Osteocyte (in vitro differentiated cells): ENCODE measurements at places on chromosomes 16 and 17. TPM values are rescaled to one million over a fixed set of nuclear protein-coding genes. Genes with fewer than 3 reads are reported as not detected.
A peak's percentile ranks its signal among the peaks of the same experiment; 100 is the strongest.

GRCh38 chr17:49971199-49971847, 2.3 kb downstream of the DLX4 start:
- H3K4me3 ChIP-seq = peak overlapping the region; percentile 48
- peaks cover 90% of the 10 kb centered on the region for H3K27me3 ChIP-seq
- H3K4me1 ChIP-seq = peaks cover 26% of the 10 kb centered on the region
- DNase-seq = no peak
- no peaks in the 10 kb centered on the region for H3K36me3 ChIP-seq

GRCh38 chr16:86287664-86288201, 222.6 kb upstream of the FOXF1 start:
- peak; percentile 54 for DNase-seq
- H3K36me3 ChIP-seq = no peaks in the 10 kb centered on the region
- no peak overlapping the region for H3K27ac ChIP-seq
- H3K4me1 ChIP-seq = no peaks in the 10 kb centered on the region

DNA sequence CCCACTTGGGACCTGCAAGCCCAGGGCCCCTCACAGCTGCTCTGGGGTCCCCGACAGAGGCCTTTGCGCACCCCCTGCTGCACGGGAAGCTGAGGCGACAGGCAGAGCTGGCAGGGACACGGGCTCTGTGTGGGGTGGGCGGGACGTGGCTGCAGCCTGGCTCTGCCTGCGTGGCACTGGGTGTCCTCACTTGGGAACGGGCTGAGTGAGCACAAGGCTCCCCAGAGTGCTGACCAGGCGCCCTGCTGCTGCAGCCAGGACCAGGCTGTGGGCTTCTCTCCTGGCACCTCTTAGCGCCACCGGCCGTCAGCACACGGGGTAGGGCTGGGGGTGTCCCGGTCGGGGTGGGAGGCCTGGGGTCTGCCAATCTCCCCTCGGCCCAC, 6.6 kb downstream of the C1QTNF8 start:
- H3K27ac ChIP-seq = no peak overlapping the region
- H3K4me1 ChIP-seq = no peaks in the 10 kb centered on the region
- H3K36me3 ChIP-seq = no peaks in the 10 kb centered on the region
- no peak overlapping the region for H3K4me3 ChIP-seq
- H3K27me3 ChIP-seq = peaks cover 8% of the 10 kb centered on the region

- H3K4me1 ChIP-seq = peaks cover 5% of the 10 kb centered on the region
- no peaks in the 10 kb centered on the region for H3K27me3 ChIP-seq
Measured at GRCh38 chr17:28151001-28151400, 108.5 kb downstream of the NLK start.

- peak overlapping the region; percentile 12 for H3K4me3 ChIP-seq
- no peak for DNase-seq
- H3K27ac ChIP-seq = no peak overlapping the region
- peaks cover 64% of the 10 kb centered on the region for H3K27me3 ChIP-seq
- H3K36me3 ChIP-seq = no peaks in the 10 kb centered on the region
Measured at GRCh38 chr17:50562242-50563091, 2.0 kb downstream of the CACNA1G start.

DNA sequence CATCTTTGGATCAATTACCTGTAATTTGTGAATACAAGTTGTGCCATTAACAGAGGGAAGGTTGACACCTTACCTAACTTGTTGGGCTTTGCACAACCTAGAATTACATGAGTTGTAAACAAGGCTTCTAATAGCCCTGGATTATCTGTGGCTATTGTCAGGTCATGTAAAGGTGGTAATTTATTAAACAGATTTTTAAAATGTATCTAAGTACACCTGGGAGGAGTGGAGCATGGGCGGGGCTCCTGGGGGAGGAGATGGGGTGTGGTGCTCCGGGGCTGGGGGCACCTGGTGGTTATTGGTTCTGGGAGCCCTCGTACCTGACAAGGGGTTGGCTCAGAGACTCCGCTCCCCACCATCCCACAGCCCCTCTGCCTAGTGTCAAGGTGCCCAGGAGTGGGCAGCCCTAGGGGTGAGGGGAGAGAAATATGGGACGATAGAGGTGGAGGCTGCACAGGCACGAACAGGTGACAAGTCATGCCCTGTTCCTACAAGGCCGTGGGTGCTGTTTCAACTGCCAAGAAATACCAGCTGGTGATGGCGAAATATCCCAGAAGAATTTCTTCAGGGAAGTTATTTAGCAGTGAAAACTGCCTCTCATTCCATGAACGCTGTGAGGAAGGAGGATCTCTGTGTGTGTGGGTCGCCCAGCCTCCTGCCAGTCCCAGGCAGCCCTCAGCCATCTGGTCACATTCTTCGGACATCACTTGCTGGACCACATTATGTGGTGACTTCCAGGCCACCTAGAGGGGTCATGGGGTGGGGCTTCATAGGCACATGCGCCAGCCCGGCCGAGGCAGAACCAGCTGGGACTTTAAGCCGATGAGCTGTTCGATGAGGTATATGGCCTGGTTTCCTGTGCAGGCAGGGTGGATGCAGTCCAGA, 55.5 kb upstream of the IRX3 start:
- no peaks in the 10 kb centered on the region for H3K36me3 ChIP-seq
- H3K27ac ChIP-seq = no peak overlapping the region
- H3K4me1 ChIP-seq = no peaks in the 10 kb centered on the region

DNA sequence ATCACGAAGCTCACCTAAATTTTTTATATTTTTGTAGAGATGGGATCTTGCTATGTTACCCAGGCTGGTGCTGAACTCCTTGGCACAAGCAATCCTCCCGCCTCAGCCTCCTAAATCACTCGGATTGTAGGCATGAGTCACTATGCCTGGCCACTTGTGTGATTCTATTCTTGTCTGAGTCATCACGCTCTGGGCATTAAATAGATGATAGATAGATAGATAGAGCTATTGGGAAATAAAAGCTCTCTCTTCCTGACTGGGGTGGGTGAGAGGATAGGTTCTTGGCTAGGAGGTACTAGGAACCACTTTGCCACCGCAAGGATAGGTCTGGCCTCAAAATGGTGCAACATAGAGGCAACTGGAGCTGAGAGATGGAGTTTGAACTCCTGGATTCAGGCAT, 21.4 kb upstream of the CACNG3 start:
- H3K4me3 ChIP-seq = no peak overlapping the region
- no peak overlapping the region for H3K27ac ChIP-seq

GRCh38 chr16:30628628-30629540, 18.7 kb upstream of the ZNF689 start:
- no peak overlapping the region for H3K27ac ChIP-seq
- peak; percentile 90 for DNase-seq

- H3K27me3 ChIP-seq = peaks cover 17% of the 10 kb centered on the region
- peaks cover under 1% of the 10 kb centered on the region for H3K36me3 ChIP-seq
- H3K4me3 ChIP-seq = no peak overlapping the region
- no peaks in the 10 kb centered on the region for H3K4me1 ChIP-seq
Measured at GRCh38 chr17:35390663-35391062, 17.2 kb upstream of the SLFN11 start.

- no peak overlapping the region for H3K27ac ChIP-seq
- DNase-seq = no peak
- H3K4me1 ChIP-seq = no peaks in the 10 kb centered on the region
- H3K36me3 ChIP-seq = no peaks in the 10 kb centered on the region
- H3K27me3 ChIP-seq = peaks cover 39% of the 10 kb centered on the region
Measured at GRCh38 chr17:36463916-36464764, 22.3 kb upstream of the ZNHIT3 start.

- H3K27ac ChIP-seq = peak overlapping the region; percentile 99
- H3K4me1 ChIP-seq = peaks cover 26% of the 10 kb centered on the region
- no peaks in the 10 kb centered on the region for H3K36me3 ChIP-seq
- H3K27me3 ChIP-seq = no peaks in the 10 kb centered on the region
- DNase-seq = no peak
Measured at GRCh38 chr17:40219594-40220338, 662 bp downstream of the WIPF2 start.

GRCh38 chr16:11521055-11521454, 65.7 kb downstream of the LITAF start:
- no peak overlapping the region for H3K27ac ChIP-seq
- H3K27me3 ChIP-seq = peaks cover 19% of the 10 kb centered on the region
- H3K4me3 ChIP-seq = no peak overlapping the region
- H3K36me3 ChIP-seq = peaks cover 1% of the 10 kb centered on the region

- no peak overlapping the region for H3K27ac ChIP-seq
- peak; percentile 46 for DNase-seq
- H3K36me3 ChIP-seq = peaks cover 40% of the 10 kb centered on the region
- H3K4me3 ChIP-seq = no peak overlapping the region
- peaks cover 15% of the 10 kb centered on the region for H3K4me1 ChIP-seq
- H3K27me3 ChIP-seq = no peaks in the 10 kb centered on the region
Measured at GRCh38 chr17:68255151-68255550, 7.3 kb downstream of the AMZ2 start.

GRCh38 chr17:78325076-78325687, 34.7 kb downstream of the SOCS3 start:
- H3K4me3 ChIP-seq = peak overlapping the region; percentile 62
- H3K27me3 ChIP-seq = no peaks in the 10 kb centered on the region
- no peak for DNase-seq
- no peaks in the 10 kb centered on the region for H3K36me3 ChIP-seq
- peak overlapping the region; percentile 100 for H3K27ac ChIP-seq

GRCh38 chr17:66959641-66960375, 4.7 kb upstream of the CACNG4 start:
- H3K4me3 ChIP-seq = no peak overlapping the region
- no peak for DNase-seq
- H3K4me1 ChIP-seq = peaks cover 7% of the 10 kb centered on the region
- H3K27ac ChIP-seq = no peak overlapping the region

DNA sequence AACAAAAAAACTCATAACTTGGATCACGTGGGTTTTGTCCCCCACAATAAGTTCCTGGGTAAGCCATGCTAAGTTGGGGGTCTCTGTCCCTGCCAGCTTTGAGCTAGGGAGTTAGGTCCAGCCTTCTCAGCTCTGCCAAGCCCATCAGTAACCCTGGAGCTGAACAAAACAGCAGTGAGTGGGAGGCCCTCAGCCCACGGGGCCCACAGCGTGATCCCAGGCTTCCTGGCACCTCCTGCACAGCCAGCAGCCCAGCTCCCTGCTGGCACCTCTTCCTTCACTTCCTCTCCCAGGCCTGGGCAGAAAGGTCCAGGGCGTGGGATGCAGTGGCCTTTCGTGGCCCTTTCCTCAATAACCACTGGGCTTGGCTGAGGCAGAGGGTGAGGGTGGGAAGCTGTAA, 35.5 kb upstream of the CDC42EP4 start:
- peaks cover 42% of the 10 kb centered on the region for H3K4me1 ChIP-seq
- no peak for DNase-seq
- H3K4me3 ChIP-seq = no peak overlapping the region
- no peak overlapping the region for H3K27ac ChIP-seq

DNA sequence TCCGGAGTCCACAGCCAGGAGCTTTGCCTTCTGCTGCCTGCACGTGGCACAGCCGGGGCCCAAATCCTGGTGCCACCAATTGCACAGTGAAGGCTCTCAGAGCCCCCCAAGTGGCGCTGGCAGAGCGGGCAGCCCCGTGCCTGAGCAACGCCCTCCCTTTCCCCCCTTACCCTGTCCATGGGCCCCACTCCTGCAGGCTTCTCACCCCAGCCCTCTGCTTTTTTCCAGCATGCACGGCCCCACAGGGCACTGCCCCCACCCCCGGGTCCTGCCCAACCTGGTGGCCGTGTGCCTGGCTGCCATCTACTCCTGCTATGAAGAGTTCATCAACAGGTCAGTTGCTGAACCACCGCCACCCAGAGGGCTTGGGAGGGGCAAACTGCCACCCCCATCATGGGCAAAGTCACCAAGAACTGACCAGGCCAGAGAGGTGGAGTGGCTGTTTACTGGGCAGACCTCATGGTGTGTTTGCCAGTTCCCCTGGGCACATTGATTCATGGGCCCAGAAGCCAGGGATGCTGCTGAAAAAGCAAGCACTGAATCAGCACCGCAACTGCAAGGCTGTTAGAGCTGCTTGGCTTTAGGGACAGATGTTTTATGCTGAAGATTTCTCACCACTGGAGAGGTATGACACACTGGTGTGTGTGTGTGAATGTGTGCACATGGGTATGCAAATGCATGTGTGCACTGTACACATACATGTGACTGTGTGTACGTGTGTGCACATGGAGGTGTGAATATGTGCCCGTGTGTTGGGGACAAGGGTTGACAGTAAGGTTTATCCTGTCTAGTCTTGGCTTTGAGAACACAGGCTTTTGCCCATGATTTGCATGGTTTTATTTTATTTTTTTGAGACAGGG, 107.1 kb upstream of the PLCG2 start:
- no peak for DNase-seq
- no peaks in the 10 kb centered on the region for H3K27me3 ChIP-seq
- H3K4me3 ChIP-seq = no peak overlapping the region
- peaks cover 23% of the 10 kb centered on the region for H3K36me3 ChIP-seq
- no peak overlapping the region for H3K27ac ChIP-seq

DNA sequence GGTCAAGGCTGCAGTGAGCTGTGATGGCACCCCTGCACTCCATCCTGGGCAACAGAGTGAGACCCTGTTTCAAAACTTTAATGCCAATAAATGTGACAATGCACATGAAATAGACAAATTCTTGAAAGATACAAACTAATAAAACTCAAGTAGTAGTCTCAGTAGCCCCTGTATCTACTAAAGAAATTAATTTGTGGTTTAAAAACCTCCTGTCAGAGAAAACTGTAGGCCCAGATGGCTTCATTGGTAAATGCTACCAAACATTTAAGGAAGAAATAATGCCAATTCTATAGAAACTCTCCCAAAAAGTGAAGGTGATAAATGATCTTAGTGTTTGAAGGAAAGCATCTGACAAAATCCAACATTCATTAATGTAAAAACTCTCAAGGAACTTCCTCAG, 16.8 kb downstream of the AKTIP start:
- no peaks in the 10 kb centered on the region for H3K27me3 ChIP-seq
- H3K4me1 ChIP-seq = no peaks in the 10 kb centered on the region
- DNase-seq = no peak
- H3K4me3 ChIP-seq = no peak overlapping the region
- H3K36me3 ChIP-seq = peaks cover 60% of the 10 kb centered on the region

DNA sequence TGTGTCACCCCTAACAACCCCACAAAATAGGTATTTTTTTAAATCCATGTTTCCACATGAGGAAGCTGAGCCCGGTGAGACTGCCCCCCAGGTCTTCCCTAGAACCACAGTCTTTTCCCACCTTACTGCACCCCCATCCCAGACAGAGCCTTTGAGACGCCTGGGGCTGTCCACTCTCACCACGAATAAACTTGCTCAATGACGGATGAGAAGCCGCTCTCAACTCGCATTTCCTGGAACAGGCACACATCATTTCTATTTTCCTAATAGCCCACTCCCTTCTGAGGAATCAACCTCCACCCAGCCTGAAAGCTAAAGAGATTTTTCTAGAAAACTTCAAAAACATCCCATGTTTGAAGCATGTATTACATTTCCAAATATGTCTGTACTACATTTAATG, 14.1 kb upstream of the CDRT4 start:
- H3K36me3 ChIP-seq = peaks cover 9% of the 10 kb centered on the region
- H3K27me3 ChIP-seq = no peaks in the 10 kb centered on the region
- DNase-seq = no peak
- H3K4me3 ChIP-seq = no peak overlapping the region
- H3K4me1 ChIP-seq = peaks cover 16% of the 10 kb centered on the region
- no peak overlapping the region for H3K27ac ChIP-seq

Gene TEKT1
- total RNA-seq = not detected in 2 replicates

Gene TRPV3
- 0.08 and 0.50 TPM in 2 replicates for total RNA-seq

Gene TNFRSF17
- not detected in 2 replicates for total RNA-seq

Gene SKAP1
- not detected in 2 replicates for total RNA-seq

Gene CCL3
- not detected in 2 replicates for total RNA-seq

Gene CD300LB
- not detected in 2 replicates for total RNA-seq

Gene KIAA0753
- total RNA-seq = 21.2 and 24.0 TPM in 2 replicates

Gene PRSS33
- total RNA-seq = not detected in 2 replicates

Gene CCDC200
- total RNA-seq = not detected in 2 replicates

Gene HOXB2
- total RNA-seq = not detected in 2 replicates

Gene TERB1
- 0.18 and 0.43 TPM in 2 replicates for total RNA-seq

Gene CBX2
- 9.9 and 12.7 TPM in 2 replicates for total RNA-seq

Gene RASD1
- 1.2 and 1.6 TPM in 2 replicates for total RNA-seq
